Endothelial cell of umbilical vein (primary cell): ENCODE measurements at places on chromosomes 11 and 22. TPM values are rescaled to one million over a fixed set of nuclear protein-coding genes. Genes with fewer than 3 reads are reported as not detected.

DNA sequence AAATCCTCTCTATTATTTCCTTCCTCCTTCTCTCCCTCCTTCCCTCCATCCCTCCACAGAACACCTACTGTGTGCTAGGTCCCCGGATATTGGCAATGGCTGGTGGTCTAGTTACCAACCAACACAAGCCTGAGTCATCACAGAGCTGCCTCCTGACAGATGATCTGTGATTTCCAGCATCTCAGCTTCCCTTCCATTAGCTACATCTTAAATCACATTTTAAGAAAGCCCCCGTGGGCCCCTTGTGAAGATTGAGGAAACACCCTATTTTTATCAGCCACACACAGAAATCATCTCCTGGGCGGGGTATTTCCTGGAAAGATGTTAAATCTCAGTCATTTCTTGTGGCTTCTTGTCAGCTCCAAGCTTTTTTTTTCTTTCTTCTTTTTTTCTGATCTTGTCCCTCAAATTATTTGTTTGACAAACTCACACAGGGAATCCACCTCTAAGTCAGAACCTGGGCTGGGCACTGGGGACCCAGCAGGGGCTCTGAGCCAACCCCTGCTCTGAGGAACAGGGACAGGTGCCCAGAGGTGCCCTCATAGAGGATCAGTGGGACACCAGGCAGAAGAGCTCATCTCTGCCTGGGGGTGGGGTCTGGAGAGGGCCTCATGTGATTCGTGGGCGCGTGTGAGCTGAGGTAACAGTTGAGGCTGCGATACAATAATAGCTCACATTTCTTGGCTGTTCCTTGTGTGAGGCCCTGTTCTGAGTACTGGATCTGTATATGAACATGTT is 42.4 kb downstream of the CACNA1I start:
- DNase-seq, result no peak

GRCh38 chr11:4643076-4643475 is 706 bp upstream of the OR51E1 start:
- DNase-seq, result no peak

Gene ACTN3
- total RNA-seq, result 0.18 TPM in 1 of 2 replicates, not detected in the other

Gene RPS25
- total RNA-seq, result 992 and 1,027 TPM in 2 replicates

DNA sequence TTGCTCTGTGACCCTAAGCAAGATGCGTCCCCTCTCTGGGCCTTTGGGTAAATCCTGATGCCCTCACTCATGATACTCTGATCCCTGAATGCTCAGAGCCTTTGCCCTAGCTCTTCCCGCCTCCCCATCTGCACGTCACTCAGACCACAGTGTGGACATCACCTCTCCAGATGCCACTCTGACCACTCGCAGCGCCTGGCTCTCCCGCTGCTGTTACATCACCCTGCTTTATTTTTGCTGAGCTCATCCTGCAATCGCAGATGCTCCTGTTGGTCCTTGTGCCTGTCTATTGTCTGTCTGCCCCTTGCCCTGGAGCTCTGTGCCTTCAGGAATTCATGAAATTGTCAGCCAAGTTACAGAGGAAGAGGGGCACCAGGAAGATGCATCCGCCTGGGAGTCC is 5.5 kb downstream of the OSM start:
- no peak for DNase-seq

DNA sequence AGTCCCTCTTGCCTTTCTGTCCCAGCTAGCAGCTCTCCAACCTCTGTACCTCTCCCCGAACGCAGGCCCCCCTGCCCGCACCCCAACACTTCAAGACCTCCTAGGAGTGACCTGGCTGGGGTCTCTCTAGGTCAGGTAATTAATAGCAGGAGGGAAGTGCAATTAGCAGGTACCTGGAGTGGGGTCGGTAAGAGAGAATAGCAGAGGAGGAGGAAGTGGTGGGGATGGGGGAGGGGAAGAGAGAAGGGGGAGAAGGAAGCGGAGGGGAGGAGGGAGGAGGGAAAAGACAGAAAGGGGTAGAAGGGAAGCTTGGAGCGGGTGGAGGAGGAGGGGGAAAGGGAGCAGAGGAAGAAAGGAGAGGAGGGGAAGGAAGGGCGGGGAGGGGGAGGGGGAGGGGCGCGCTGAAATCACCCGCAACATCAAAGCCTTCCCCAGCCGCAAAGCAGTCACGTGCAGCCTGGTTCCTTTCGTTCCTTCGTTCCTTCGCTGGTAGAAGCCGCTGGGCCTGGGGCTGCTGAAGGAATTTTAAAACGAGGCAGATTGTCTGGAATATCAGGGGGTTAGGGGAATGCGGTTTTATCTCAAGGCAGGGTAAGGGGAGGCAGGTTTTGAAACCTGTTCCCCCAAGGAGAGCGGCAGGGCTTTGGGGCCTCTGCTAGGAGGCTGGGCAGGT is 29.3 kb upstream of the TCF20 start:
- DNase-seq, result no peak

Gene DRAP1
- total RNA-seq, result 114 and 118 TPM in 2 replicates

- no peak for DNase-seq
Observed at GRCh38 chr22:38728871-38729796, 23.4 kb downstream of the GTPBP1 start.

- DNase-seq, result no peak
Observed at GRCh38 chr11:18111005-18111404, 5.1 kb upstream of the SAAL1 start.
